H9 (cell line): ENCODE measurements at places on chromosomes 11 and 22. TPM values are rescaled to one million over a fixed set of nuclear protein-coding genes. Genes with fewer than 3 reads are reported as not detected.
A peak's percentile ranks its signal among the peaks of the same experiment; 100 is the strongest.

DNA sequence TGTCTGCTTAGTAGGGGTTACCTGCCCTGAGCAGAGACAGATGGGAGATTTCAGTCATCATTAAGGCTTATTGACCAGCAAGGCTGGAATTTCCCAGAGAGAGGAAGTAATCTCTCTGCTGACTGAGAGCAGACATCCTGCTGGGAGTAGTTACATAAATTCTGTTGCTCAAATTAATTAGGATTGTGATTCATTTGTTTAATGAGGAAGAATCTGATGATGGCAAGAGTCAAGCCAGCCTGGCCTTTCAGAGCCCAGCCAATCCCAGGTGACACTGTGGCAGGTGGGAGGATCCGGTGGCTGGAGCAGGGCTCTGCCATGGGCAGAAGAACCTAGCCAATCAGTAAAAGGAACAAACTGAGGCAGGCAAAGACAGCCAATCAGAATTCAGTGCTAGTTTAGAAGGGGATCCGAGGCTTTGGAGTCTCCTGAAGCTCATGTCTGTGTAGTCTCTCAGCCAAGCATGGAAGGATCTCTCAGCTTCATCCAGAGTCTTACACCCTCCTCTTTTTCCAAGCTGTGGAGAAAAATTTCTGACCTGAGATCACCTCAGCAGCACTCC is 61.2 kb upstream of the CHST1 start:
- DNase-seq, result no peak

- peak; percentile 92 for DNase-seq
Measured at GRCh38 chr11:121466063-121466794, 13.5 kb upstream of the SORL1-AS1 start.

- no peak for DNase-seq
Measured at GRCh38 chr11:1011320-1011698, 25.2 kb downstream of the MUC6 start.

DNA sequence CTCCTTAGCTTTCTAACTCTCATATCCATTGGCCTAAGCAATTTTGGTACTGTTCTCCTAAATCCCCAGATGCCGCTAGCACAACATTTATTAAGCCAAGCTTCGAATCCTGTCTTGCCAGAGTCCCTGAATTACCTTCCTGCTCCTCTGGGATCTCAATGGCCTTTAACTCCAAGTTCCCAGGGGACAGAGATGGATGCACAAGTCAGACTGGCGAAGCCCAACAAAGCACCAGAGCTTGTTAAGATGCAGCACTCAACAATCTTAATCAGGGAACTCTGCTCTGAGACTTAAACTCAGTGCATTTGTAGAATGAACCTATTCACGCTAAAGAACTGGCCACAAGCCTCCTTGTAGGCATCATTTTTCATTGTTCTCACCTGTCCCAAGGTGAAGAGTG is 9.4 kb downstream of the GALNT18 start:
- no peak for DNase-seq

DNA sequence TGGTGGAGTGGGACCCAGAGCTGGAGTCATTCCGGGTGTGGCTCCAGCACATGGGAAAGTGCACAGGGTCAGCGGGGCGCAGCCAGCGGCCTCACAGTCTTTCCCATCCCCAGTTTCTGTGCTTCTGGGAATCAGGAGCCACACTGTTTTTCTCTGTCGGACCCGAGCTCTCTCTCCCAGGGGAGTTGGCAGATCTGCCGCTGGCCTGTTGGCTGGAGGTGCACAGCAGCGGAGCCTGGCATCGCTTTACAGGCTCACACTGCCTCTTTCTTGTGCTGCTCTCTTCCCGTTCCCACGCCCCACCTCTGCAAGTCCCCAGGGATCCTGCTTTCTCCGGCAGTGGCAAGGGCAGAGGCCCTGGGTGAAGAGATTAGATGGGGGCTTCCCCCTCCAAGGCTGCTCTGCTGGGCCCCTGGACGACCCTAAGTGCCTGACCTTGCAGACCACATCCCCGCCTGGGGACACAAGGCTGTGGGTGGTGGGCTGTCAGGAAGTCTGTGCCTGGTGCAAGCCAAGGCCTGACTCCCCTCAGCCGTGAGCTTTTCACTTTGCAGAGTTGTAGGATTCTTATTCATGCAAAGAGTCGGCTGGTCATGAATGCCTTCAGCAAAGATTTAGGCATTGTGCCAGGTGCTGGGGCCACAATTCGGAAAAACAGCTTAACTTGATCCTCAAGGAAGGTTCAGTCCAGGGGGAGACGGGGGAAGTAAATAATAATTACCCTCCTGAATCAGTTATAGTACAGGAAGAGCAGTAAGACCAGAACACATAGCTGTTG is 116.3 kb downstream of the TIMP3 start:
- DNase-seq, result no peak

DNA sequence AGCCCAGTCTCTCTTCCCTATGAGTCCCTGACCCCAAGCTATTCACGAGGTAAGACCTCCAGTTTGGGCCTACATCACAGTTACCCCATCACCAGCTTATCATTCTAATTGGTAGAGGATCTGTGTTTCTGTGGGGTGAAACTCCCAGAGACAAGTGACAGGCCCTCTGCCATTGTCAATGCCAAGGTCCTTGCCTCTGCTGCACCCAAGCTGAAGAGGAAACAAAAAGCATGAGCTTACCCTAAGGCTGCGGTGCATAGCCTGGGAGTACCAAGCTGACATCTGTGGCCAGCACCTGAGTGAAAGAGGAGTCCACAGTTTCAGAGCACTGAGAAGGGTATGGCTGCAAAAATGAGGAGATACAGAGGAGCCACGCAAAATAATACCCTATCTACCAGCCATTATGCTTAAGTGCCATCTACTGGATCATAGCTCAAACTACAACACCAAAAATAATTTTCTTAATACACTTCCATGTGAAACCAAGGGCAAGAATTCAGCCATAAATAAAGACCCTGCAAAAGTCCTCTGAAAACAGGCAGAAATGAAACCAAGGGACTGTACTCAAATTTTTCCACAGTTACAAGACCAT is 62.3 kb upstream of the ANO5 start:
- DNase-seq, result no peak

The DEFB131B gene
- total RNA-seq, result not detected in 2 replicates

- DNase-seq, result no peak
Measured at GRCh38 chr11:60761436-60762190, 4.9 kb downstream of the MS4A15 start.

The DBX1 gene
- total RNA-seq, result 0.15 TPM in 1 of 2 replicates, not detected in the other

- DNase-seq, result no peak
Measured at GRCh38 chr11:831118-831864, 1.5 kb upstream of the CD151 start.

GRCh38 chr22:17601031-17601430 is 27.5 kb downstream of the ATP6V1E1 start:
- no peak for DNase-seq

The MAML2 gene
- 2.7 TPM in 2 replicates for total RNA-seq

GRCh38 chr22:22916215-22916951 is 28.8 kb downstream of the IGLL5 start:
- no peak for DNase-seq

DNA sequence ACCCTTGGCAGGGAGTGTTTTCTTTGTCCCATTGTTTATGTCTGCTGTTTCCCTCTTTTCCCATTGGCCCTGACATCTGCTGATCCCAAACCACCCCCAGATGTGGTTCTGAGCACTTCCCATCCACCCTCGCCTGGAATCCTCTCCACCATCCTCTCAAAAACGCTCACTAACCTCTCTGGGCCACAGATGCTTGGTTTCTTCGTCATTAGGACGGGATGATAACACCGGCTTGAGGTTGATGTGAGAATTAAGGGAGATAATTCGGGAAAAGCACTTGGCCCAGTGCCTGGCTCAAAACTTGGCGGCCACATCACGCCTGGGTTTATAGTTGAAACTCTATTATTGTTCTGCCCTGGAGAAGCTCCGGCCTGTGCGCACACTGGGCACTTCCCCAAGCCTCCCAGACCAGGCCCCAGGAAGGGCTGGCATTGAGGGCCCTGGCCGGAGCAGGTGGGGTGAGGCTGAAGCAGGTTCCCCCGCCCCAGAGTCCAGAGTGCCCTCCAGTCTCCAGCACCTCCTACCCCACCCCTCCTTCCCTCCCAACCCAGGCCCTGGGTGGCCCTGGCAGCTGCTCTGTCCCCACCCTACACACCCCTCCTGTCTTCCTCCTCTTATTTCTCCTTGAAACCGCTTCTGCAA is 63.7 kb downstream of the CYTH4 start:
- DNase-seq, result no peak
